ENCODE measurements at places on chromosomes 16 and 17.

- DNase-seq = no peak
Measured at GRCh38 chr16:12132850-12133440, 156.4 kb downstream of the SNX29 start.

- DNase-seq = no peak
Measured at GRCh38 chr16:76941113-76941512, 249.9 kb upstream of the MON1B start.

- DNase-seq = no peak
Measured at GRCh38 chr16:59684911-59685310, 950.8 kb upstream of the GOT2 start.

DNA sequence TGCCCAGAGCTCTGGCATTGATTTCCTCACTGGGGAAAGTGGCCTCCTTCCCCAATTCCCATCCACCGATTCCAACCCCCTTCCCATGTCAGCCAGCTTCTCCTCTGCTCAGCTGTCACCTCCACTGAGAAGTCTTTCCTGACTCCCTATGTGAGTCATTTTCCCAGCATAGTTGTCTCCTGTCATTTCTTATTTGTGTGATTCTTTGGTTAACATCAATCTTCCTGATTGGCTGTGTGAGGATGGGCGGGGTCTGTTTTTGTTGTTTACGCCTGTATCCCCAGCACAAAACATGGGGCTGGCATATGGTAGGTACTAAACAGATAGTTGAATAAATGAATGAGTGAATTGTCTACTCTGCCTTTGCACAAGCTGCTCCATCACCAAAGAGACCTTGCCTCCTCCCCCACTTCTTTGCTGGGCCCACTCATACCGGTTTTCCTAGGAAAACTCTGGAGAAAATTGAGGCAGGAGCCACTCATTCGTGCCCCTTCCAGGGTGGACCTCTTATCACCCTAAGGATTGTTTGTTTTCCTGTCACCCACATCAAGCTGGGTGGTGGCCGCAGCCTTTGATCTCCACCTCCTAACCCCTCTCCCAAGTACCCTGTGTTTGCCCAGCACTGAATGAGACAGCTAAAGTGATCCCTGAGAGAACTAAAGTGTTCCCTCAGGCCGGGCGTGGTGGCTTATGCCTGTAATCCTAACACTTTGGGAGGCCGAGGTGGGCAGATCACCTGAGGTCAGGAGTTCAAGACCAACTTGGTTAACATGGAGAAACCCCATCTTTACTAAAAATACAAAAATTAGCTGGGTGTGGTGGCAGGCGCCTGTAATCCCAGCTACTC, 1.2 kb upstream of the GRB7 start:
- no peak for DNase-seq

- no peak for DNase-seq
Measured at GRCh38 chr16:3854750-3855541, 25.6 kb downstream of the CREBBP start.
